ENCODE measurements at places on chromosomes 11 and 22.

DNA sequence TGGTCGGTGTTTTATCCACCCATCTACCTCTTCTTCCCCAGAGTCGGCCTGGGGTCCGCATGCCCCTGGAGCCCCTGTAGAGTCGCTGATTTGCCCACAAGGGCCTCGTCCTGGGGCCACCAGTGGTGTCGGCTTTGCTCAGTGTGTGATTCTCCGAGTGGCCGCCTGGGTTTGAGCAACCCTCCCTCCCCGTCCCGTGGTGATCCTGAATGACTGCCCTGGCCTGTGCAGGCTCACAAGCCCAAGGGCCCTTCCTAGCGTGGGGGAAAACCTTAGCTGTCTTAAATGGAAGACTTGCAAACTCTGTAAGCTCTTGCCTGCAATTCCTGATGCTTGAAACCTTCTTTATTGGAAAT, 128.3 kb downstream of the OSBP2 start:
- no peak for DNase-seq

GRCh38 chr22:17719911-17720310, 54.4 kb downstream of the BID start:
- no peak for DNase-seq

GRCh38 chr11:18012122-18012905, 533 bp downstream of the SERGEF start:
- DNase-seq = peak; percentile 9

- no peak for DNase-seq
Measured at GRCh38 chr22:46090036-46090591, 60.2 kb upstream of the PPARA start.

- DNase-seq = no peak
Measured at GRCh38 chr22:25386538-25386884, 167.1 kb downstream of the CRYBB2 start.

- DNase-seq = no peak
Measured at GRCh38 chr11:40186437-40187263, 1272.8 kb downstream of the LRRC4C start.

- peak; percentile 25 for DNase-seq
Measured at GRCh38 chr11:32881286-32881685, 11.3 kb upstream of the QSER1 start.

GRCh38 chr11:134939031-134939430, 527.0 kb upstream of the B3GAT1 start:
- no peak for DNase-seq

GRCh38 chr11:12721816-12722604, 47.8 kb downstream of the TEAD1 start:
- no peak for DNase-seq

DNA sequence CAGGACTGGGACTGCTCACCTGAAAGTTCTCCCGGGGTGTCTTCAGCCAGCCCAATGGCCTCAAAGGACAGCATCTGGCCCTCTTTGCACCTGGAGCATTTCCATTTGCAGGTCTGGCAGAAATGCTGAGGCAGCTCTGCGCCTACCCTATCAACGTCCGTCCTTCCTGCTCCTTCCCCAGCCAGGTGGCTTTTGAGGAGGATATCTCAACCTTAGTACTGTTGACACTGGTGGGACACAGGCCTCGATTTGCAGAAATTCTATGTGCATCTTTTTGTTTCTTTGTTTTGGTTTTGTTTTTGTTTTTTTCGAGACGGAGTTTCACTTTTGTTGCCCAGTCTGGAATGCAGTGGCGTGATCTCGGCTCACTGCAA, 5.0 kb downstream of the MOGAT2 start:
- no peak for DNase-seq

DNA sequence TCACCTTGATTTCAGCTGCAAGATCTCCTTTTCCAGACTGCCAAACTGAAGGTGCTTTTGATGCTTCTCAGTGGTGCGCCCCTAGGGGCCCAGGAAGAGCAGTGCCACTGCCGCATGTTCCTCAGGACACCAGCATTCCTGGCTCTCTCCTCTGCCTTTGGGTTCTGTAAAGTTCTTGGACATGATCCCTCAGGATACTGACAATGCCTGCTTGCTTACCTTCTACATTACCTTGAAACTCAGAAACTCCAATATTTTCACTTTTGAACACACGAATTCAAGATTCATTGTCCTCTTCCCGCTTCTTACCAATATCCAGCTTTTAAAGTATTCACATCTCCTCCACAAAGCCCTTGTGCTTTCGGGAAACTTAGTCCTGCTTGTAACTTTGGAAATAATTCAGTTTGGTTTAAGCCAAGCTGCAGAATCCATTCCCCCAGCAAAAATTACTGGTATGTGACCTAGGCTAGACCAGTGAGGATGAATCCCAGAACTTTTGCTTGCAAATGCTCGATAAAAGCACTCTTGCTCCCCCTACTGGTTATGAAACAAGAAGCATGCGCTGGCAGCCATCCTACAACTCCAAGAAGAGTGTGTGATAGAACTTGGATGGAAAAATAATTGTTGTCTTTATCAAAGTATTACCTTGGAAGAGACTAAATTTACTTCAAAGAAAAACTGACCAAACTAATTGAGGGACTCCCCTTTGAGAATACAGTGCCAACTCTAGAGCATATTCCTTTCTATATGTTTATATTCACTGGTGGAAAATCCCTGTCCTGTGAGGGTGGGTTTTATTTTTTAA, 16.5 kb upstream of the OR5B21 start:
- DNase-seq = peak; percentile 80

DNA sequence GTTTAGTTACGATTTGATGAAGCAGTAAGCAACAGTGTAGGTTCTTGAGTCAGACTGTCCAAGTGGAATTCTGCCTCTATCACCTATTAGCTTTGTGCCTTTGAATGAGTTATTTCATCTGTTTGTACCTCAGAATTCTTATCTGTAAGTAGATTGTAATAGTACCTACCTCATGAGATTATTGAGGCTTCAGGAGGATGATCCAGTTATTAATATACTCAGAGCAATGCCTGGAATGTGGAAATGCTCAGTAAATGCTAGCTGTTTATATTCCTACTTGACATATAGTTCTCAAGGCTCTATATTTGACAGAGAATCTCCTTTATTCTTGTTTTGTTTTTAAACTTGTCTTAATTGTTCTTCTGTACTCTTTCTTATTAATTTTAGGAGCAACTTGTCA, 70.1 kb downstream of the SFI1 start:
- peak; percentile 71 for DNase-seq

DNA sequence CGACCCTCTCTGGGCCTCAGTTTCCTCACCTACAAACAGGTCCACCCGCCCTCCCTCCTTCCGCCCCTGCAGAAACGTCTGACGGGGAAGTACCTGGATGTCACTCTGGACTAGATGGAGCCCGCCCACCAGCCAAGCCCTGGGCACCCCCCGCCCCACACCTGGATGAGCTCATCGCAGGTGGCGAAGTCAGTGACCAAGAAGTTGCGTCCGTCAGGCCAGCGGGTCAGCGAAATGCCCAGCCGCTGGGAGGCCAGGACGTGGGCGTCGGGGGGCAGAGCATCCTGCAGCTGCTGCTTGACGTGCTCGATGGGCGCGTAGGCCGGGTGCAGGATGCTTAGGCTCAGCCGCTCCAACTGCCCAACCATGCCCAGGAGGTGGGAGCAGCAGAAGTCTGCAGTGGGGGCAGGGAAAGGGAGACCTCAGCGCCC, 897 bp downstream of the PNPLA5 start:
- no peak for DNase-seq

DNA sequence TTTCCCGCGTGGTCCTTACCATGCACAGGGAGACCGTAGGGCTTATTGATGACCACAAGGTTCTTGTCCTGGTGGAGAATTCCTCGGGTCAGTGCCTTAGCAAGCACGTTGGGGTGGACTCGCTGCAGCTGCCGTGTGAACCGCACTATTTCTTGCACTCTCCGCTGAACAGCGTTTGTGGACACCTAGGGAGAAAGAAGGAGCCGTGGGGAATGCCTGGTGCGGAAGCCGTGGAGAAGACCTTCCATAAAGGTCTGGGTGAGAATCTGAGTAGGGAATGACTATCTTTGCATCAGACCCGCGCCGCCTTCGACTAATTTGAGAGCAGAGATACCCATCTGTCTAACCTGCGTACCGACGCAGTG, 597 bp downstream of the RPUSD4 start:
- DNase-seq = no peak

GRCh38 chr11:73193251-73194033, 24.6 kb upstream of the P2RY2 start:
- no peak for DNase-seq

- DNase-seq = no peak
Measured at GRCh38 chr11:73367482-73368024, 8.6 kb upstream of the RELT start.
